ENCODE measurements at places on chromosomes 16 and 17.

GRCh38 chr17:21293831-21294210 is 9.3 kb downstream of the MAP2K3 start:
- no peak for DNase-seq

DNA sequence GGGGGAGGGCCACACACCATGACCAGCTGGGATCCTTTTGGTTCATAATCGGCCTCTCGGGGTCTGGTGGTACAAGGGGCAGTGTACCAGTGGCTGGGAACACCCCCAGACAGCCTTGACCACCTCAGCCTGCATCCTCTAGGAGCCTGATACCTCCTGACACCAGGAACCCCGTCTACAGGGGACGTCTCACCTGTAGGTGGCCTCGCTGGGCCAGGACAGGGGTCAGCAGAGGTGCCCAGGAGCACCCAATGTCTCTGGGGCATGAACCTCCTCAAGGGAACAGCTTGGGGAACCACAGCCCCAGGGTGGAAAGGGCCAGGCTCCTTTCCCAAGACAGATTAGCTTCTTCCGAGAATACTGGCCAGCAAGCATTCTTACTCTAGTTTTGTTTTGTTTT is 2.5 kb upstream of the METRNL start:
- no peak for DNase-seq

GRCh38 chr17:48719642-48720265 is 2.6 kb downstream of the PRAC1 start:
- no peak for DNase-seq

- no peak for DNase-seq
Observed at GRCh38 chr16:440627-441026, 15.2 kb downstream of the RAB11FIP3 start.

GRCh38 chr16:67539691-67540635 is 11.3 kb downstream of the RIPOR1 start:
- no peak for DNase-seq

GRCh38 chr17:80751946-80752581 is 207.4 kb downstream of the RPTOR start:
- DNase-seq: no peak

DNA sequence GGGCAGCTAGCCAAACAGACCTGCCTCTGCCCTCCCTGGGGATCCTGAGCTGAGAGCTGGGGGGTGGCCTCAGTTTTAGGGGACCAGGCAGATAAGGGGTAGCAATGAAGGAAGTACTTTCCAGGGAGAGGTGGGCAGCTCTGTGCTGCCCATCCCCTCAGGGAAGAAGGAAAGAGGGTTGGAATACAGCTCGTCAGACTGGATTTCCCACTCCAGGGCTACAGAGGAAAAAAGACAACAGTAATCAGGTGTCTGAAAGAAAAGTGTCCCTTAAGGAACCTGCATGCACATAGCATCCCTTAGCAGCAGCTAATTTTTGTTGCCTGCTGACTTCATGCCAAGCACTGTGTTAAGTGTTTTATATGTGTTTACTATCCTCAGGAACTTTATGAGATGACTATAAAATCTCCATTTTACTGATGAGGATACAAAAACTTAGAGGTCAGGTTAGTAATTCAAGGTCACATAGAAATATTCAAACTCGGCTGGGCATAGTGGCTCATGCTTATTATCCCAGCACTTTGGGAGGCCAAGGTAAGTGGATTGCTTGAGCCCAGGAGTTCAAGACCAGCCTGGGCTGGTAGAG is 3.2 kb upstream of the MRPL58 start:
- no peak for DNase-seq

DNA sequence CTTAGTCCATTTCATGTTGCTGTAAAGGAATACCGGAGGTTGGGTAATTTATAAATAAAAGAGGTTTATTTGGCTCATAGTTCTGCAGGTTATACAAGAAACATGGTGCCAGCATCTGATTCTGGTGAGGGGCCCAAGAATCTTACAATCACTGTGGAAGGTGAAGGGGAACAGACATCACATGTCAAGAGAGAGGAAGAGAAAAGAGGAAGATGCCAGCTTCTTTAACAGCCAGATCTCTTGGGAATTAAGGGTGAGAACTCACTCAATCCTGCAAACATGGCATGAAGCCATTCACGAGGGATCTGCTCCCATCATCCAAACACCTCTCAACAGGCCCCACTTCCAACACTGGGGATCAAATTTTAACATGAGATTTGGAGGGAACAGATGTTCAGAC is 49.5 kb downstream of the BMERB1 start:
- DNase-seq: no peak

DNA sequence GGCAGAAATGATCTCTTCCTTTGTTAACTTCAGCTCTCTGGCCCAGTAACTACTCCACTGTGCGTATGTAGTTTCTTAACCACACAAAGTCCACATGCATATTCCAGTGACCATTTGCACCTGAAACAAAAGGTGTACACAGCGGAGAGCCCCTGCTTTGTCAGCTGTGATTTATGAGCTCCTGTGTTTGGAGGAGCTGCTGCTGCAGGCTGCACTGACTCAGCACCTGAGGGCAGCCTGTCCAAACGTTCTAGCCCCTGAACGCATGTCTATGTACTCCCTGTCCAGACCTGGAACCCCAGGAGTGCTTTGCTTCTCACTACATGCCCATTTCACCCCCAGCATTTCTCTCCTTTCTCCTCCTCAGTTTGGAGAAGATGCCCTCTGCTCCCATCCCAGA is 216.1 kb downstream of the ABCC12 start:
- DNase-seq: no peak

DNA sequence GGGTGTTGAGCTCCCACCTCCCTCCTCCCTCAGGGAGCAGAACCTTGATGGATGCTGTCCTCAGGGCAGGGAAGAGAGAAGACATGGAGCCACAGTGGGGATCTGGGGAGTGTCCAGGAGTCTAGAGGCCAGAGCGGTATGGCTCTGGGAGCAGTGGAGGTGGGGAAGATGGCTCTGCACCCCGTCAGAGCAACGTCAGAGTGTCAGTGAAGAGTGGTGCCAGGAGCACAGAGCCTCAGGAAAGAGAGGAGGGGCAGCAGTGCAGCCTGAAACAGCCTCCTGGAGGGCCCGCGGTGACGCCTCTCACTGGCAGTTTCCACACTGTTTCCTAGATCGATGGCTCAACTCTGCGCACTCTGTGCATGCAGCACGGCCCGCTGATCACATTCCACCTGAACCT is 23.2 kb upstream of the SLC5A11 start:
- DNase-seq: no peak

DNA sequence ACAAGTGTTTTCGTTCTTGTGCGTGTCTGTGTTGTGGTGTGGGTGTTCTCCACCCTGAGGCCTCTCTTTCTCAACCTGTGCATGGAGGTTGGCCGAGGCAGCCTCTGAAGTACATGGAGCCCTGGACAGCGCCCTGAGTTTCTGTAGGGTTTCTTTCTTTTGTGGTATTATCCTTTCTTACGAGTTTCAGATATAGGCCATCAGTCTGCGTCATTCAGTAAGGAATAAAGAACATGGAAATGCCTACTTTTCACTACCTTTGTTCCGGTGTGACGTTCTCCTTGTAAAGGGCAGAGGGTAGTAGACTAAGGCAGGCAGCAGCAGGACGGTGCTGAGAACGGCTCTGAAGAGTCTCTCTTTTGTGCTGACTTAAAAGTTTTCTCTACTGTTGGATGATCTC is 18.6 kb downstream of the RAB11FIP3 start:
- DNase-seq: no peak

DNA sequence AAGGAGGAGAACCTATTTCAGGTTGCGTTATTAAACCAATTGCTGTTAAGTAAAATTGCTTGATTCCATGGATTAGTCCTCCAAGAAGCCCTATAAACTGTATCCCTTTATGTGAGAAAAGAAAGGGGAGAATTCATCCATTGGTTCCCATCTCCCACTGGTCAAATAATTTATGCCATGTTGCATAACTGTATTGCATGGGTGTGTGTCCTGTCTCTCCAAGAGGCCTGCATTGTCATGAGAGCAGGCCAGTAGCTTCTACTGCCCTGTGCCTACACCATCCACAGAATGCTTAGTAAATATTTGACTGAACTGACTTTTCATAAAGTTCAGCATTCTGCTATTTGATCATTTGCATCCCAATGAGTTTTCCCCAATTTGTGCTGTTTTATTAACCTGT is 11.7 kb upstream of the TOB1 start:
- no peak for DNase-seq

- DNase-seq: no peak
Observed at GRCh38 chr17:45437465-45438283, 5.0 kb upstream of the ARHGAP27 start.

GRCh38 chr16:50478773-50479149 is 69.4 kb upstream of the NKD1 start:
- no peak for DNase-seq

DNA sequence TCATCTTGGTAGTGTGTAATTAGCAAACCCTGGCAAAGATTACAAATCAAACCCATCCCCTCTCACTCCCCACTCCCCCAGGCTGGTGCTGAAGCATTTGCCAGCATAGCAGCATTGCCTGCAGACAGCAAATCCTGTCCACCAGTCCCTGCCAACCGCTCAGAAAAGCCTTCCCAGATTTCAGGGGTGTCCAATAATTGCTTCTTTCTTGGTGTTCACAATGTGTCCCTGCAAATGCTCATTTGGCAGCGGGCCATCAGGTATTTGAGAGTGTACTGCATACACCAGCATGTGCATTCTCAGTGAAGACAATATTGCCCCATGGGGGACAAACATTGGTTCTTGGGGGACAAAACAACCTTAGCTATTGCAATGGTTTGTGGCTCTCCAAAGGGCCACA is 28.2 kb downstream of the ORC6 start:
- DNase-seq: no peak

DNA sequence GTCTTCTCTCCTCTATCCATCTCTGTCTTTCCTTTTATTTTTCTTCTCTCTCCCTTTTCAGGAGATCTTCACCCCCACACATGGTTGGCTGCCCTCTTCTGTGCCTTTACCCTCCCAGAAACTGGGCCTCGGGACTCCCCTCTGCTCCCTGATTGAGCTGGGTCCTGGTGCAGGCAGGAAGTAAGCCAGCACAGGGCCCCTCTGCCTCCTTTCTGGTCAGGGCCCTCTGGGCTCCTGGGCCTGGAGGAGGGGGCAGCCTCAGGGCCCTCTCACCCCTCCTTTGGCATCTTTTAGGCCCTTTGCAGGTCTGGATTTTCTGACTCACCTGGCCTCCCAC is 21.1 kb upstream of the TAC4 start:
- DNase-seq: no peak

GRCh38 chr17:12620200-12620720 is 45.4 kb upstream of the MYOCD start:
- no peak for DNase-seq

- DNase-seq: no peak
Observed at GRCh38 chr17:65593092-65593854, 31.8 kb upstream of the AXIN2 start.

DNA sequence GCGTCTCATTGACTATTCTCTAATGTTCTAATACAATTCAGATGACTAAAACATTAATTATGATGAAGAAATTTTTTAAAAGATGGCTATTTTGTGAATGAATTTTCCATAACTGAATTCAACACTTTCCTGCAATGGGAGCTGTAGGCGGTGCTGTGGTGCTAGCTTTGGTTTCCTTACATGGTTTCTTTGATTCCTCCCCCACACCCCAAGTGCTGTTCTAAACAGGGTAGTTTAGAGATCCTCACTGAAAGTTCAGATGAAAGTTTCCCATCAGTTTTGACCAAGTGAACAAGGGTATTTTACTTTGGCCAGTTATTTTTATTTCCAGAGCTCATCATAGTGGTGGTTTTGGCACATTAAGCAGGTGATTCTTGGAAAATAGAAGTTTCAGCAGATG is 26.0 kb upstream of the MRC2 start:
- DNase-seq: no peak

DNA sequence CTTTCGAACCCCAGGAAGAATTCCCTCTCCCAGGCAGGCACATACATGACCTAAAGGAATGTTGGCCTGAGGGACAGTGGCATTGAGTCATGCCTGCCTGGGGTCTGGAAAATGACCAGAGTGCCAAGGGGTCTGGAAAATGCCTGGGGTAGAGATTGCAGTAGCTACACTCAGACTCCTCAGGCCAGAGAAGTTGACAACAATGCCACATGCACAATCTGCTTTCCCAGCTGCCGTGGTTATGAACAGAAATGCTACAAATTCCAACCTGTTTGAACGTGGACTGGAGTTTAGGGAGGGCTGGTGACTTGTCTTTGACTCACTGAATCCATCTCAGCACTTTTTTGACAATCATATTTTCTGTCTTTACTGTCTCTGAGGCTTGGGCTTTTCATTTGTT is 250.0 kb downstream of the ABCC12 start:
- DNase-seq: no peak

- no peak for DNase-seq
Observed at GRCh38 chr16:20041924-20042596, 31.6 kb downstream of the GPR139 start.

DNA sequence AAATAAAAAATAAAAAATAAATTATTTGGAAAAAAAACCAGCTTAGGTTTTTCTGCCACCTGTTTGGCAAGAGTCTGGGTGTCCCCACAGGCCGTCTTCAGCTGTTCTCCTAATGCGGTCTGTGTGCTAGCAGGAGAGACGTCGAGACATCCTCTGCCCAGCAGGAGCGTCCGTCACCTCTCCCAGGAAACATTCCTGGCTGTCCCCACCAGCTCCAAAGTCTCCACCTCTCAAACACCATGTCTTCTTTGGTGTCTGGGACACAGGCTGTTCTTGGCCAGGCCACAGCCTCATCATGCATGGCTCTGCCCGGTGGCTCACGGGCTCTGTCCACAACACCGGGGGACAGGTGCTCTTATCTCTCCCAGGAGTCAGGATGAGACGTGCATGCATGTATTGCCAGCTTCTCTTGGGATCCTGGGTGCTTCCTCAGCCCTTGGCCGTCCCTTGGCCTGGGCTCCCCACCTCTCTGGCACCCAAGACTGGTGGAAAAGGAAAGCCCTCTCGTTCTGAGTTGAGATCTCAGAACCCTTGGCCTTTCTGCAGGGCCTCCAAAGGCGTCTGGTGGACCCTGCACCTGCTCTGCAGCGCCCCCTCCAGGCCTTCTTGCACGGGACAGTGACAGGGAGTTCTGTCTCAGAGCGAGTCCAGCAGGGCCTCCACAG is 84.9 kb upstream of the CBX4 start:
- DNase-seq: no peak

DNA sequence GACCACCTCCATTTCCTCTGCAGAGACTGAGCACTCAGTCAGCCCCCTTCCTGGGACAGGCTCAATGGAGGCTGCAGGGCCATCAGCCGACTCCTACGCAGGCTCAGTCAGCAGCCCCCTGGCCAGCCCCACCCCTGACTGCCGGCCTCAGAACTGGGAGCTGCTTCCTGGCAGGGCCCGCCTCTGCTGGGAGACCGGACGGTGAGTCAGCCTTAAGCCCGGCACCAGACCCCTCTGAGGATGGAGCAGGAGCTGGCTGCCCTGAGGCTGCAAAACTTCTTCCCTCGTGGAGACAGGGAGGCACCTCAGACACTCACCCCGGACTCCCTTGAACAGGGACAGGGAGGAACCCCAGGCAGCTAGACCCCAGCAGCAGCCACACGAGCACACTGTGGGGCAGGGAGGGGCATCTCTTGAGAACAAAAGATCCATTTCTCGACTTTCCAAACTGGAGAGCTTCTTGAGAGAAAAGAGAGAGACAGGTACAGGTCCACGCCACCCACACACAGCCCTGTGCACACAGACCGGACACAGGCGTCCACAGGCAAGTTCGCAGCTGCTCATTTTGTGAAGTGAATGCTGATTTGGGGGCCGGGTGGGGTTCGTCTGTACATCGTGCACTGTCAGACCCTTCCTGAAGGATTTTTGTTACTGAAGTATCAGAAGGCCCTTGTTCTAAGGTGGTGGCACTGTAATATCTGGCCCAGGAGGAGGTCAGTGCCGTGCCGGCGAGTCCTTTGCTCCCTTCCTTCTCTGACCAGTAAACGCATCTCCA is 1.3 kb upstream of the TUBB3 start:
- DNase-seq: no peak

Measured in stimulated activated CD8-positive, alpha-beta memory T cell treated with anti-CD3 and anti-CD28 coated beads, Interleukin-4, amount 100 ng/mL, for 1 hour (primary cell).